ENCODE measurements at places on chromosomes 1 and 21.
A peak's percentile ranks its signal among the peaks of the same experiment; 100 is the strongest.

DNA sequence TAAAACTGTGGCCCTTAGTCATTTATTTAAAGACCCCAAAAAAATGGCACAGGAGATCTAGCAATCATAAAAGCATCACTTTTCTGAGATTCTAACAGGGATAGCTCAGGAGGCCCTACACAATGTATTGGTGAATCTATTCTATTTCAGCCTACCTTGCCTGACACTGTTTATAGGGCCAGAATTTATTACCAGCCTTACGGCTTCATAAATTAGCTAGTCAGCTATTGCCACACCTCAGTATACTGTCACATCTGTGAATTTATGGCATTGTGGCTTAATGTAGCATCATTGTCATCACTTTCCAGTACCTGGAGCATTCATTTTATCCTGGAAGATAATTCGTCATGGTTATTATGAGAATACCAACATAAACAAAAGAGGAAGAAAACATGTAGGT lies 121.2 kb upstream of the ERG start:
- no peak for DNase-seq

DNA sequence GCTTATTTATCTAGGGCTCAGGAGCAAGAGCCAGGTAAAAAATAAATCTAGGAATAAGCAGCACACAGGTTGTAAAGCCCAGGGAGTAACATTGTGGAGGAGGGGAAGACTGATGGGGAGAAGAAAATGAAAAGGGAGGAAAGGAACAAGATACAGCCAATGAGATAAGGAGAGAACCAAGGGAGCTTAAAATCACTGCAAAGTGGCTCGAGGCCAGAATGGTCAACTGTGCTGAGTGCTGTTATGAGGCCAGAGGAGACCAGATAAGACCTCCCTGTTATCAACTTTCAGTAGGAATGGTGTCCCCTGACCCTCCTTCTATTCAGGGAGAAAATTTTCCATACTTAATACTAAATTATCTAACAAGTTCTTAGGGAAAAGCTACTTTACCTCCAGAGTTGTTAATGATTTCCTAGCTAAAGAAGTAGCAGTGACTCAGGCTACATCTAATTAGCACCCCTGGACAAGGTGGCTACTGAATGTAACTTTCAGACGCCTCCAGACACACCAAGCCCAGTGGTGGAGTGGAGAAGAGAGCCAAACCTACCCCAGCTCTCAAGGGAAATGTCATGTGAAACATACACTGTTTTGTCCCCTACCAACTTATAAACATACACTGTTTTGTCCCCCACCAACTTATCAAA lies 25.5 kb downstream of the ENAH start:
- no peak for DNase-seq

- DNase-seq = no peak
Measured at GRCh38 chr1:30747033-30748008, 10.3 kb downstream of the LAPTM5 start.

DNA sequence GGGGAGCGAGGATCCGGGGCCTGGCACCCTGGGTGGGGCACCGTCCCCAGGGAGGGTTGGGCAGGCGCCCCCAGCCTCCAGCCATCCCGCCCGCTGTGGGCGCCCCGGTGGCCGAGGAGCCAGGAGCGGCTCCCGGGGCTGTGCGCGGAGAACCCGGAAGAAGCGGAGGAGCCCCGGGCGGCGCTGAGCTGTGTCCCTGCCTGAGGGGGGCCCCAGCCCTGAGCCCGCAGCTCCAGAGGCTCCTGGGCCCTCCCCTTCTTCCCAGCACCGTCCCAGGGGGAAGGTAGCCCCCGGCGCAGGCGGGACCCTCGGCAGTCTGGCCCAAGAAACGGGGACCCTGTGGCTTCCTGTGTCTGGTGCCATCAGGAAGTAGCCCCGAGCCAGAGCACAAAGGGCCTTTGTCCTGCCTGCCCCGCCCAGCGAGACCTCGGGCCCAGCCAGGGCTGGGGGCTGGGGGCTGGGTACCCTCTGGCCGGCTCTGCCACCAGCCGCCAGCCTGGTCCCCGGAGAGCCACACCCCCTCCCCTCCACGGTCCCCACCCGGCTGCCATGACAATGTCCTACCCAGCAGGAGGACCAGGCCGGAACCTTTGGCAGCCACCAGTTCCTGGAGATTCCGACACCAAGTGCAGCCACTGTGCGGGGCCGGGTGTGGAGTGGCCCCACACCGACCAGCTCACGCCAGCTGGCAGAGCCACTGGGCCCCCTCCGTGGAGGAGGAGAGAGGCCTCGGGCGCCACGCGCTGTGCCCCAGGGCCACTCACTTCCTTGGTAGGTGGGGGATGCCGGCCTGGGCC lies 15.6 kb upstream of the TTLL10 start:
- no peak for DNase-seq

GRCh38 chr1:155173478-155174323 lies at the start of gene TRIM46:
Gene TRIM46, plus strand, starts transcription at chr1:155173849. Its CDS starts 118 bp downstream, at chr1:155173967.
- DNase-seq = no peak

- no peak for DNase-seq
Measured at GRCh38 chr1:203771901-203772301, 6.9 kb downstream of the LAX1 start.

GRCh38 chr1:181112071-181112929 lies 23.8 kb downstream of the IER5 start:
- peak; percentile 35 for DNase-seq

GRCh38 chr1:206921772-206922265 lies at the start of gene FCMR:
Gene FCMR, minus strand, starts transcription at chr1:206921941. Its CDS starts 87 bp downstream, at chr1:206921854.
- DNase-seq = peak; percentile 84

GRCh38 chr1:240527086-240527485 lies 84.9 kb downstream of the GREM2 start:
- no peak for DNase-seq

DNA sequence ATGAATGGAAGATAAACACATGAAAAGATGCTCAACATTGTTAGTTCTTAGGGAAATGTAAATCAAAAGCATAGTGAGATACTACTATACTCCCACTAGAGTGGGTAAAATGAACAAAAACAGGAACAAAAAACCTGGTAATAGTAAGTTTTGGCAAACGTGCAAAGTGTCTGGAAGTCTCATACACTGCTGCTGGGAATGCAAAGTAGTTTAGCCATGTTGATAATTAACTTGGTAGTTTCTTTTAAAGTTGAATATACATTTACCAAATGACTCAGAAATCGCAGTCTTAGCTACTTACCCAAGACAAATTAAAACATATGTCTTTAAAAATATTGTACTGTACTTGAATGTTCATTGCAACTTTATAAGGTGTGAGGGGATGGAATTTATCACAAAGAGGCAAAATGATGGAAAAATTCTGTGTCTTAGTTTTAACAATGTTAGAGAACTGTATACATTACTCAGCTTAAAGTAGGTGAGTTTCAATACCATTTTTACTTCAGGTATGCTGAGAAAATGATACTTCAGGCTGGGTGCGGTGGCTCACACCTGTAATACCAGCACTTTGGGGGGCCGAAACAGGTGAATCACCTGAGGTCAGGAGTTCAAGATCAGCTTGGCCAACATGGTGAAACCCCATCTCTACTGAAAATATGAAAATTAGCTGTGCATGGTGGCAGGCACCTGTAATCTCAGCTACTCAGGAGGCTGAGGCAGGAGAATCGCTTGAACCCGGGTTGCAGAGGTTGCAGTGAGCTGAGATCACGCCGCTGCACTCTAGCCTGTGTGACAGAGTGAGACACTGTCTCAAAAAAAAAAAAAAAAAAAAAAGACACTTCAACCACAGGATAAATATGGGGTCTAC lies 102.3 kb downstream of the PDE4B start:
- DNase-seq = no peak

GRCh38 chr1:31135973-31136600 lies 70.6 kb upstream of the PUM1 start:
- DNase-seq = no peak

GRCh38 chr1:111209622-111210021 lies 9.2 kb upstream of the DENND2D start:
- no peak for DNase-seq

DNA sequence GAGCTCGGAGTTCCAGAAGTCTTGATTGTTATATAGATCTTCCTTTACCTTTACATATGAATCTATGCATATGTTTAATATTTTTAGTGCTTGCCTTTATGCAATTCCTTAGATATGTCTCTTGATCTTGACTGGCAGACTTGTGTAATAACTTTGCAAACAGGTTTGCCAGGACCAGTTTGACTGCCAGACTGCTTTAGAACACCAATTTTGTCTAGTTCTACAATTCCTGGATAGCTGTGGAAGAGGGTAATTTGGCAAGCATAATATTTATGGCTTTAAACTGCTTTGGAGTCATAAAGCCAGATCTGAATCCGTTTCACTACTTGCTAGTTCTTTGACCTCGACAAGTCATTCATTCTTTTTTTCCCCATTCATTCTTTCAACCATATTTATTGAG lies 250.0 kb downstream of the FAF1 start:
- DNase-seq = no peak

- DNase-seq = peak; percentile 63
Measured at GRCh38 chr1:172359491-172359999, 60.9 kb upstream of the C1orf105 start.

- no peak for DNase-seq
Measured at GRCh38 chr1:235831148-235831547, 35.6 kb downstream of the LYST start.

- DNase-seq = no peak
Measured at GRCh38 chr1:187549540-187549939, 720.8 kb downstream of the PLA2G4A start.

GRCh38 chr1:178633056-178633455 lies 92.0 kb upstream of the RALGPS2 start:
- DNase-seq = no peak

GRCh38 chr1:31040038-31040437 lies 25.5 kb downstream of the PUM1 start:
- DNase-seq = peak; percentile 22

DNA sequence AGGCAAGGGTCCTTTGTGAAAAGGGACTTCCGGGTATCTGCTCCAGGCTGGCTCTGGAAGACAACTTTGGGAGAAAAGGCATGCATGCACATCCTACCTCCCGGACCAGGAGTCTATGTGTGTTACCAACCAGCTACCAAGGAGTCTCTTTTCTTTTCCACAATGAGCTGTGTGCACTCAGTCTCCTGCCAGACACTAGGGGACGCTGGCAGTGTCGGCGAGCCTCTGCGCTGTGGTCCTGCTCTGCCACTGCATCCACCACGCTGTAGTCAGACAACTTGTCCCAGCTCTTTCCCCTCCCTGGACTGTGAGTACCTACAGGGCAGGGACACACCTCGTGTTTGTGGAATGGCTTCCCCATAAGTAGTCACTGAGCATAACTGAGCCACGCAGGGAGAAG lies 5.1 kb upstream of the SSR2 start:
- DNase-seq = no peak

DNA sequence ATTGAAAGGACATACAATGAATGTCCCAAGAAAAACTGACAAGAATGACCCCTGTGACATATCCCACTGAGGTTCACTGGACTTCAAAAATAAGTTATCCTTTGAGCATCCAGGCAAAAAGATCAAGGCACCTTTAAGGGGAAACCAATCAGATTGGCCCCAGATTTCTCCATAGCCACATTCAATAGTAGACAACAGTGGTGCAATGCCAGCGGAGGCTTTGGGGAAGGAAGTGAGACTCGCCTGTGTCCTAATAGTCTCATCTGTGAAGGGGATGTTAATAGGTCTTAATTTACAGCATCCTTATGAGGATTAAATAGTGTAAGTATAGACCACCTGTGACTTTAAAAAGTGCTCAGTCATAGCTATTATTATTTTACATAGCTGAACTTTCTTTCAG lies 21.5 kb downstream of the RPL5 start:
- no peak for DNase-seq

- no peak for DNase-seq
Measured at GRCh38 chr1:205994346-205994745, 8.8 kb downstream of the RAB7B start.

GRCh38 chr1:211535346-211535745 lies 43.4 kb upstream of the RD3 start:
- DNase-seq = no peak

DNA sequence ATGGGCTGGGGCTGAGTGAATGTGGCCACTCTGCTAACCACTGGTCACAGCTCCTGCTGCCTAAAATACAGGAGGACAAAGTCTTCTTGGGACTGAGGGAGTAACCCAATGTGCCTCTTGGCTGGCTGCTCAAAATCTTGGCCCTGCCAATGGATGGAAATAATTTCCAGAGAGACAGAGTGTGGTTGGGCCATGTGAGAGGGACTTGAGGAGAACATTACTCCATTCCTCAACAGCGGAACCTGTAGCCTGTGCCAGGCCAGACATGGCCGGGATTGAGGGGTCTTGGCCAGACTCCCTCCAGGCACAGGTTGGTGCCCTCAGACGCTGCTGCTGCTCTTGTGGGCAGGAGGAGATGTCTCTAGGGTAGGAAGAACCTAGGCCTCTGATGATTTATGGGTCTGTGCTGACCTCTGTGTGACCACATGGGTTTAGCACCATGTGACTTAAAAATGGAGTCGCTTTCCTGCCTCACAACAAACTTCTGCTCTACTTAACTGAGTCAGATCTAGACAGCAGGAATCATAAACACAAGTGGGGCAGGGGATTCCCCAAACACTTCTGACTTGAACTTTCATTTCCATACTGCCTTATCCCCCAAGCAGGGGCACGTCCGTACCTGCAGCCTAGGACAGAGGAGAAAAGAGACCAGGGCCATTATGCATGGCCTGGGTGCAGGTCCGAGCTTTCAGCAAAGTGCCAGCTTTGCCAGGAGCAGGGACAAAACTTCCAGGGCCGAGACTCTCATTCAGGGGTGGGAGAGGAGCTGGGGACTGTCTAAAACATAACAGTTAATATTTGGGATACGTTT lies 79.2 kb downstream of the CD34 start:
- no peak for DNase-seq

DNA sequence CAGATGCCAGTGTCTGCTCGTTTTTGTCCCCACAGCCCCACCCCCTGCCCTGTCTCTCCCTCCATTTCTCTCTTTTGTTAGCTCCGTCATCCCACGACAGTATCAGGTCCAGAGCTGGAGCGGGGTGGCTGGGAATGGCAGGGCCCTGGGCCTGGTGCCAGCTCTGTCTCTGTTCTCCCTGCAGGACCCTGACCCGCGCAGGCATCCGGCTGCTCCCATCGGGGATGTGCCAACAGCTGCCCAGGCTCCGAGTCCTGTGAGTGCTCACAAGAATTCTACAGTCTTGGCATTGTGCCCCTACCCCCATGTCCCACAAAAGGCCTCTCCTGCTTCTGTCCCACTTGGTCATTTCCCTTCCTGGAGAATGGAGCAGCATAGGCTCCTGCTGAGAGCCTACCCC lies 37.4 kb downstream of the UBE2T start:
- DNase-seq = no peak

GRCh38 chr1:36583980-36584782 lies 101.5 kb upstream of the CSF3R start:
- DNase-seq = no peak

DNA sequence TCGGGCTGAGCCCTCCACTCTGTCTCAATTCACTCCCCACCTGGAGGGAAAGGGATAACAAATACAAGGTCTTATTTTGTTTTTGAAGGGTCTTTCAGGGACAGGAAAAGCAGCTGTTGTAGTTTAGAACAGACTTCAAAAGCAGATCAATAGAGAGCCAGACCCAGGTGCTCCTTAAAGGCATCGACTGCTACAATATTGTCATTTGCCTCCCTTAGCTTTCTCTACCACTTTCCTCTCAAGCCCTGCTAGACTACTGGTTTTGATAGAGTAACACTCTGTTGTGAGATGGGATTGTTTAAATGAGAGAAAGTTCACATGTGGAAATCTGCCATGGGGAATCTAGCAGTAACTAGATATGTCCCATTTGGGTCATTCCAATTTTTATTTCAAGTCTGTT lies 24.0 kb downstream of the RGS7 start:
- DNase-seq = no peak

- no peak for DNase-seq
Measured at GRCh38 chr21:42028766-42029425, 18.7 kb upstream of the ZBTB21 start.

GRCh38 chr21:45436351-45437065 lies 31.5 kb downstream of the COL18A1 start:
- no peak for DNase-seq
